ENCODE measurements at places on chromosomes 3 and 15.

- no peak for DNase-seq
Measured at GRCh38 chr3:124260206-124260915, 268.4 kb upstream of the ROPN1 start.

GRCh38 chr3:10344147-10344943, 23.4 kb upstream of the SEC13 start:
- DNase-seq = no peak

DNA sequence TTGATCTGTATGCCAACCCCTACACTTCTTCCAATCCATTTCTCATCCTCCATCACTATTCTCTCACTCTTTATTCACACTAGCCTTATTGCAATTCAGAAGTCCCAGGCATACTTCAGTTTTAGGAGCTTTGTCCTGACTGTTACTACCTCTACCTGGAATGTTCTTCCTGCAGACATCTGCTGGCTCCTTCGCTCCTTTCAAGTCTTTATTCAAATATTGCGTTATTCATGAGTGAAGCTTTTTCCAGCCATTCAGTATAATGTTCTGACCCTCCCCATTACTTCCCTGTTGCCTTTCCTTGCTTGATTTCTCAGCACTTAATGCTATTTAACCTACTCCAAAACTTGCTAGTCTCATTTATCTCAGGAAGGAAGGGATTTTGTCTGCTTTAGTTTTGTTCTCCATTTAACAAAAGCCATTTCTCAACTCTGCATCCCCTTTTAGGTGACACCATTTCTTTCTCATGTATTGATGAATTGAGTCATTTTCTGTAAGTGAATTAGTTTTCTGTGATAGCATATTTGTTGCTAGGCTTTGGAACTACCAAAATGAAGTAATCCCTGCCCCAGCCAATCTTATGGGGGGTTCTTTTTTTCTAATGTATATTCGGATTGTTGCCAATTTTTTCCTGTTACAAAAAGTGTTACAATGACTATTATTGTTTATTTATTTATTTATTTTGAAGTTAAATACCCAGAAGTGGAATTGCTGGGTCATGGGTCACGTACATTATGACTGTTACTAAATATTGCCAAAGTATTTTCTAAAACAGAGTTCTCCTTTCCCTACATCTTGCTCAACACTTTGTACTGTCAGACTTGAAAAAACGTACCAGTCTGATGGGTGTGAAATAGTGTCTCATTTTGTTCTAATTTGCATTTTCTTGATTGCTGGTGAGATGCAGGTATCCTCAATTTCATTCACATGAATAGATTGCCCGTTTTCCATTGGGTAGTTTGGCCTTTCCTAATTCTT, 9.4 kb downstream of the ATP11B start:
- no peak for DNase-seq

DNA sequence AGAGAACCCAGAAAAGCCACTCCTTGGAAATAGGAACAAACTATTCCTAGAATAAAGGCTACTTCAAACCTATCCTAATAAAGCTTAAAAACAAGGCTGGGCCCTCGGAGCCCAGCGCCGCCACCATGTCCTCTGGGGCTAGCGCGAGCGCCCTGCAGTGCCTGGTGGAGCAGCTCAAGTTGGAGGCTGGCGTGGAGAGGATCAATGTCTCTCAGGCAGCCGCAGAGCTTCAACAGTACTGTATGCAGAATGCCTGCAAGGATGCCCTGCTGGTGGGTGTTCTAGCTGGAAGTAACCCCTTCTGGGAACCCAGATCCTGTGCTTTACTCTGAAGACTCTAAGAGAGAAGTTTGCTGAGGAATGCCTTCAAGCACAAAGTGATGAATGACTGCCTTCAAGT, 63.2 kb downstream of the ADAM10 start:
- DNase-seq = no peak

DNA sequence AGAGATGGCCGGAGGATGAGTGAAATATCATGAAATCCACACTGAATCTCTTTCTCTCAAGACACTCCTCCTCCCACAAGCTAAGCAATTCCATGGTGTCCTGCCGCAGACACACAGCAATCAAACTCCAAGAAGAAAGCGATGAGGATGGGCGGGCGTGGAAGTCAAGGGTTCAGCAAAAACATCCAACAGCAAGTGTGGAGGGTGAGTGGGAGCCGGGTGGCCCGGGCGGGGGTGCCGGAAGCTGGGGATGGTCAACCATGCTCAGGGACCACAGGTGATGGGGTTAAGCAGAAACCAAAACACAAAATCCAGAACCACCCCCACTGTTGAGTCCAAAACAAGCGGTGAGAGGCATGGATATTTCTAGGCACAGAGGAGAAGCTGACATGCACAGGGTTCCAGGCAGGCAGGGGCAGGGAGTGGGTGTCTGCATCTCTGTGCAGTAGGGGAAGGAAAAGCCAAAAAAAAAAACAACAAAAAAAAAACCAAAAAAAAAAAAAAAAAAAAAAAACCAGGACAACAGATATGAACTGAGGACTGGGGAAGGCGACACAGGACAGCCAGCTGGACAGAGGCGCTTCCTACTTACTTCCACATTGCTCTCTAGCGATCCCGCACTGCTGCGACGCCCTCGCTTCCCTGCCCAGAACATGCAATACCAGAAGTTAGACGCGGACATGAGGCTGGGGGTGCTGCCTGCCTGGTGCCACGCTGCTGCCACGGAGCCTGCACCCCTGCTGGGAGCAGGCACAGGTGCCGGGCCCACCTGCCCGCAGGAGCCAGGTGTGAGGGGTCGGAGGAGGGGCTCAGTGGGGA, 61.0 kb upstream of the RPL32 start:
- no peak for DNase-seq

DNA sequence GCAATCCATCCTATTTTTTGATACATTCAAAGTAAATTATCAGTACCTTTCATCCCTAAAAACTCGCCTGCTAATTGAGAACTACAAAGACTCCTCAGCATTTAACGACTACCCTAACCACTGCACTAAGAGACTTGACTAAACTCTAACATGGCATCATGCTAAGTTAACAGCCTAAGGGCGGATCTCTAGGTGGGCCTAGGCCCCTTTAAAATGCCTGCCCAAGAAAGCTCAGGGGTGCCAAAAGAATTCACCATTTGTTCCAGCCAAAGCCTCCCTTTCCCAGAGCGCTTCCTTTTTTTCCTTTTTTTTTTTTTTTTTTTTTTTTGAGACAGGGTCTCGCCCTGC, 568 bp upstream of the NEK4 start:
- DNase-seq = no peak

GRCh38 chr15:27339138-27339537, 368.2 kb downstream of the GABRG3 start:
- DNase-seq = no peak

DNA sequence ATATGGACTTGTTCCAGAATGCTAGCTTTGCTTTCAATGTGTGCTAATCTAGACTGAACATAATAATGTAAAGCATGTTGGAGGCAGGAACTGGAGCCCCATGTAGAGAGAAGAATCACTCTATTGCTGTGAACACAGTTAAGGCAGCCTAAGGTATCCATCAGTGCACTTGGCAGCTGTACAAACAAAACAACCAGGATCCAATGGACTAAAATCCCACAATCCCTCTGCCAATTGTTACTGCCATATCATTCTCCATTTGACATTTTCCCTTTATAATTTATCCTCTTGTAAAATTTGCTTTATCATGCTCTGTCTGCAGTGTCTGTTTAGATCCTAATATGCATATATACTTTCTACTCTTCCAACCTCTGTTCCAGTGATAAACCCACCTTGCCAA, 756.8 kb upstream of the LMCD1 start:
- DNase-seq = no peak
